Activated CD4-positive, alpha-beta T cell treated with anti-CD3 and anti-CD28 coated beads for 36 hours (primary cell): ENCODE measurements at places on chromosomes 7 and 10.

DNA sequence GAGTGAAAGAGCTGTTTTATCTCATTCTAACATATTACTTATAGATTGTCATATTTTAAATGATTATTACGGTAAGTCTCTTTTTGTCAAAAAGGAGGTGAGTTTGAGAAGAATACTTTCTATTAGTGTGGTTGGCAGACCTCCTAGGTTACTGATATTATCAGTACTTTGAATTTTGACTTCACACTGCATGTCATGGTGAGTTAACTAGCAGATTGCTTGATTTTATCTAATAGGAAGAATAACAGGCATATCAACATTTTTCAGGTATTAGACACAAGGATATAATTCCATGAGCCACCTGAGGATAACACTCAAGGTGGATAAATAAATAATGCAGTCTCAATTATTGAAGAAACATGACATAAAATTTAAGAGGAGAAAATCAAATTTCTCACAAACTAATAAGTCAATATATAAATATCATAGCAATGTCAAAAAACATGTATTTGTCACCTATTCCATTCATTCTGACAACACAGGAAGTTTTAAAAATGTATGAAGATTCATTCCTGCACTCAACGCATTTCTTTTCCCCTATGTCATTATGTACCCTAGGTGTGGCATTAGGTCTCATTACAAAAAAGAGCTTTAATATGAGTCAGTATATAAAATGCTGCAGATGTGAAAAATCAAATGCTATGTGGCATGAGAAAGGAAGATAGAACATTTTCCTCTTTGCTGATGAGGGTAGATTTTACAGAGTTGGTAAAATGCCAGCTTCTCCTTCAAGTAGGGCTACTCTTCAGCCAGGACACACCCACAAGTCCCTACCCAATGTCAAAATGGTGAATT, 1621.6 kb downstream of the REEP3 start:
- DNase-seq: no peak

DNA sequence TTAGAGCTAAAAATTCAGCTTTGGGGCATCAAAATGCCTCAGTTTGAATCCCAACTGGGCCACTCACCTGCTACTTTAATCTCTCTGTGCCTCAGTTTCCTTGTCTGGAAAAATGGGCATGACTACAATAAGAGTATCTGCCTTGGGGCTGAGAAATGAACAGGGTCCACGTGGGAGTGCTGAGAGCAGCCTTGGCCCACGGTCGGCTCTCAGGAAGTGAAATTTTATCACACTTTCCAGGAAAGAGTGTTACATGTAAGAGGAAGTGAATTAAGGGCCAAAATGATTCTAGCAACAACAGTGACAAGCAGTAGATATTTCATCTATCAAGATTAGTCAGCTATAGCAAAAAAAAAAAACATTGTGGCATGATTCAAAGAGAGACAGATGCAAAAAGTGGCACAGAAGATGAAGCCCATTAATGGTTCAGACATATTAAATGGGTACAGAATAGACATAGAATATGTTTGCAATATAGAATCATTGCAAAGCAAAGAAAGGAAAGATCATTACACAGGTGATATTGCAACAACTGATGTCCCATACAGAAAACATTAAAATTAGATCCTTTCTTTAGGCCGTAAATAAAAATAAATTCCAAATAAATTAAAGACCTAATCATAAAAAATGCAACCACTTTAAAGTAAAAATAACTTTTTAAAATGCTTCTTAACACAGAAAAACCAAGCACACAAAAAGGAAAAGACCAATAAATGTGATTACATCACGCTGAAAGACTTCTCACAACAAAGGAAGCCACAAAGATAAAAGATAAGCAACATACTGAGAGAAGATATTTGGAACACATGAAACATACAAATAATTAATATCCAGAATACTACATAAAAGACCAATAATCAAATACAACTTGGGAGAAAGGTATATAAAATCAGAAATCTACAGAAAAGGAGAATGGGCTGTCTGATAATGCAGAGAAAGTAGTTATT, 4.3 kb downstream of the TMEM273 start:
- DNase-seq: peak; percentile 44

DNA sequence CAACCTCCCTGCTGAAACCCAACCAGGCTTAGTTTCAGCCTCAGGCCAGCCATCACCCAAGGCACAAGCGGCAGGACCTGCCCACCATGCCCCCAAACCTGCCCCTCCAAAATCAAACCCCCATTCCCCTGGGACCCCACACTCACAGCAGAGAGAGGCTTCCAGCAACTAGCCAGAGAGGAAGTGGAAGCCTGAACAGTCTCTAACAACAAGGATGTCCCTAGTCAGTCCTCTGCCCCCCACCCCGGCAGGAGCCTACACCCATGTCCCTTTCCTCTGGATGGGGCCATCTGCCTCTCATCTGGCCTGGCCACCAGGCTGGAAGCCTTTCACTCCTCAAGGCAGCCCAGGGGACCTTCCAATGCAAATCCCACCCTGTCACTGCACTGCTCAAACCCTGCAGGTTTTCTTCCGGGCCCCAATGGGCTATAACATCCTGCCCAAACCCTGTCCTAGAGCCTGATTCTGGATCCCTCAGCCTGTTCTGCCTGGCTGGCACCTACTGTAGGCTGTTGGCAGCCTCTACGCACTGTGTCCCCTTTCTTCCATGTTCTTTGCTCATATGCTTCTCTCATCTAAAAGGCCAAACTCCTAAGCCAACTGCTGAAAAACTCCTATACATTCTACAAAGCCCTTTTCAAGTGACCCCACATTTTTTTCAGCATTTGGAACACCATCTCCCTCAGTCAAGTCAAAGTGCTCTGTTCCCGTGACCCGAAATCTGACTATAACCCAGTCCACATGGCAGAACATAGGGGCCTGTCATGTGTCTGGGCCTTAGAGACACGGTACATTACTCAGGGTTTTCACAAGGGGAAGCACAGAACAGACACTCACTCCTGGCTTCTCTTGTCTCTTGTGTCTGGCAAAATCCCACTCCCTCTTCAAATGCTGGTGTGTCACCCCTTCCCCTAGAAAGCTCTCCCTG, 253.3 kb downstream of the TNS3 start:
- no peak for DNase-seq

DNA sequence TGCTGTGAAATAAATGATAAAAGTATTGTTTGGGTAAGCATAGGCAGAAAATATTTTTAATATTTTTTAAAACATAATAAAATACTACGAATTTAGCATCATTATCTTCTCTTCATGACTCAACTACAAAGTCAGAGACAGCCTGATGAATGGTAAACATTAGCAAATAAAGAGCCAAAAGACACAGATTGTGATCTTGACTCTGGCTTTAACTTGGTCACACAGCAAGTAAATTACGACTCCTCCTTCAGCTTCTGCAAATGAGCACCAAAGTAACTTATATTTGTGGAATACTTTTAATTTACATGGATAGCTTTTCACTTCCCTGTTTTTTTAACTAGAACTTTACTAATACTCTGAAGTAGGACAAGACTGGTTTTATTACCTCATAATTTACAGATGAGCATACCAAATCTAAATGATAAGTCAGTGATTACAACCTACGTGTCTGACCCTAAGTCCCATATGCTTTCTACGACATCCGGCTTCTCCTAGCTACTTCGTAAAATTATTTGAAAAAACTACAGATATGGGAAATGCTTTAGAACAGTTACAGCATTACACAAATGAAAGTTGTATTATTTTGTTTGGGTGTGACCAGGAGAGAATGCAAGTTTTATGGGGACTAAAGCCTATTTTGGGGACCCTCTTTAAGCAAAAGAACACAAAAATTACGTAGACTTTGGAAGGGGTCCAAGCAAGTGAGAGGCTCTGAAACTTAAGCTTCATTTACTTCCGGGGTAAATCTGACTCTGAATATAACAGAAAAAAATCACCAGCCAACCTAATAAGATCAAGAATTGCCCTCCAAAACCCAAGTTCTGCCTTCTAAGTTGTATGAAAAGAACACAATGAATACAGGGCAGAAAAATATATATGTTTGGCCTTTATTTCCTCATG, 133.8 kb downstream of the CPEB3 start:
- no peak for DNase-seq

- DNase-seq: peak; percentile 97
Observed at GRCh38 chr7:923108-924041, 31.1 kb downstream of the ADAP1 start.

DNA sequence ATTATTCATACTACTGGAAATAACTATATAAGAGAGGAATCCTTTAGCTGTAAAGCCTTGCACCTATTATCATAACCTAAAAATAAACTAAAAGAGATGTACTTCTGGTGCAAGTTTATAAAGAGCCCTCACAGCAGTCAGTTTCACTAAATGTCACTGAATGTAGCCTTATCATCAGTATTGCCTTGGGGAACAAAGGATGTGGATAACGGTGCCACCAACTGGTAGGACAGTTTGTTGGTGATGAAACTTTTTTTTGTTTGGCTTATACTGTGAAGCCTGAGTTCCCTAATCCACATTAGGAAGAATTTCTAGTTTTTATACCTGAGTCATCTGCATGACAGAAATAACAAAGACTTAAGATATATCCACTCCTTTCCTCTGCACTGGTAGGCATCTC, 117.9 kb upstream of the COL1A2 start:
- no peak for DNase-seq

- DNase-seq: no peak
Observed at GRCh38 chr7:27420702-27421101, 178.1 kb downstream of the EVX1 start.

DNA sequence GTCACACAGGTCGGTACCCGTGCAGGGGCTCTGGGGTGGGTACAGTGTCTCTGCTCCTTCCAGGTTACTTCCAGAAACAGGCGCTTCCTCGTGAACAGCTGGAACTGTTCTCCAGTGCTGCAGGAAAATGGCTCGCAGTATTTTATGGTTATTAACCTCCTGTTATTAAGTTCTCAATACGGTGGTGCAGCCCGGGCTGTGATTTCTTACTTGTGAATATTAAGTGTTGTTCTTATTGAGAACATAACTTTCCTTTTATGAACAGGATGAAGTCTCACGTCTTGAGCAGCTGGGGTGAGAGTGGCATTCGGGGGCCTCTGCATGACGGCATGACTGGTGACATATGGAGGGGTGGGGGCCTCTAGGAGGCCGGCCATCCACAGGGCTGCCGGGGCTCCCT, 430.8 kb downstream of the GLRX3 start:
- no peak for DNase-seq

GRCh38 chr10:69815104-69815503, 13.4 kb downstream of the COL13A1 start:
- DNase-seq: no peak

DNA sequence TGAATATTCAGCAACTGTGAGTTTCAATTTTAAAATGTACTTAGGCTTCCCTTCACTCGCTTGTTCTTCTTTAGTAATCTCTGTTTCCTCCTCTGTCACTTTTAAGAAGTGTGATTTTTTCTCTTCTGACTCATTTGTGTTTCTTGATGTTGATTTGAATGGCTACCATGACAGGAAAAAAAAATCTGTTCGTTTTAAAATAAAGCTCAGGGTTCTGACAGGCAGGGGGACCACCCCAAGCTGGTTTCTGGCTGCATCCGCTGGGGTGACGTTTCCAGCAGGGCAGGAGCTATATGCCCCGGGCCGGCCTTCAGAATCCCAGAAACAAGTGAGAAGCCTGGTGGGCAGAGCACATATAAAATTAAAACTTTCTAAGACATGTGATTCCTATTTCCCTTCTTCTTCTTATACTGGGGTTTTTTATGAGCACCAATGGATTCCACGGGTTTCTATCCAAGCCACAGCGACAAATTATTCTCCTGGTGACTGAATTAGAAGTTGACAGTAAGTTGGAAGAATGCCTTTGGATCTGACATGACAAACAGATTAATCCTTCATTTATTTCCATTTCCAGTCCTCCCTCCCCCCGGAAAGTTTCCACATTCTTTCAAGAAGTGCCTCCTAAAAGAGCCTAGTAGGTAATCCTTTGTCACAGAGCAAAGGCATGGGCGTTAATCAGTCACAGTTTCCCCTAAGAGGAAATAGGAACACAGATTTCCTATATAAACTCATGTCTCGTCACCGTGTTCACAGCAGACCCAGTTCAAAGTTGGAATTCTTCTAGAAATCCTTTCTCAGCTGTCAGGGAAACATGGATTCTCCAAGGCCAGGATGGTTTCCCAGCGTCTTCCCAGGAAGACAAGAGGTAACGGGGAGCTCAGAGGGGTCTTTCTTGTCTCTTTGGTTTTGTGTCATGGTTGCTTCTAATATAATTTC, 79.9 kb downstream of the PTPRE start:
- DNase-seq: peak; percentile 22

DNA sequence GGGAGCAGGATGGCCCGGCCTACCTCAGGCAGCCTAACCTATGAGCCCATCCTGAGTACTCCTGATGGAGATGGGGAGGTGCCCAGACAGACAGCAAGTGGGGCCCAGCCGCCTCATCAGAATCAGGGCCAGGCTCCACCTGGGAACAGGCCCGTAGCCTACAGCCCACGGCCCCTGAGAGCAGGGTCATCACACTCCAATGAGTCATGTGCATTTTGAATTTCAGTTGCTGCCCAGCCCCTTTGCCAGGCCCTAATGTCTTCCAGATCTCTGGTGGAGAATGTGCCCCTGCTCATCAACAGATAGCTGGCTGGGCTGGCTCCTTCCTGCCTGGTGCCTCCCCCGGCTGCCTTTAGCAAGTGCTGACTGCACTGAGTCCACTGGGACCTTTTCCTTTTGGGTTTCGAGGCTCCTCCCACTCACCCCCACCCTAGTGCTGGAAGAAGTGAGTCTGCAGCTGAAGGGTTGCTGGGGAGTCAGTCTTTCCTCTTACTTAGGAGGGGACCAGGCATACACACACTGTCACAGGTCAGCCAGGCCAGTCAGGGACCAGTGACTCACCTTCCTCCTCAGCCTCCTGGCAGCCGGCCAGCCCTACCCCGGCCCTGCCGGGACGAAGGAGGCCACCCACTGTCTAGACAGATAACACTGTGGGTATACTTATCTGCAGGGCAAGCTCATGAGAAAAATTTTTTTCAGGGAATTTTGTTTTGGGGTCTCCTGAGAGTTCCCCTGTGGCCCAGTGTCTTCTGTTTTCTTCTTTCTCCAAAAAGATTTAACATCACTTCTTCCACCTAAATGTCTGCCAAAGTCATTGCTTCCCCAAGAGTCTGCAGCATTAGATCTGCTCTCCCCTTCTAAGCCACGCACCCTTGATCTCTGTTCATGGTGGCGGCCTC, 9.1 kb upstream of the ASIC3 start:
- peak; percentile 88 for DNase-seq

- no peak for DNase-seq
Observed at GRCh38 chr10:6995341-6995740, 415.3 kb upstream of the PRKCQ start.

DNA sequence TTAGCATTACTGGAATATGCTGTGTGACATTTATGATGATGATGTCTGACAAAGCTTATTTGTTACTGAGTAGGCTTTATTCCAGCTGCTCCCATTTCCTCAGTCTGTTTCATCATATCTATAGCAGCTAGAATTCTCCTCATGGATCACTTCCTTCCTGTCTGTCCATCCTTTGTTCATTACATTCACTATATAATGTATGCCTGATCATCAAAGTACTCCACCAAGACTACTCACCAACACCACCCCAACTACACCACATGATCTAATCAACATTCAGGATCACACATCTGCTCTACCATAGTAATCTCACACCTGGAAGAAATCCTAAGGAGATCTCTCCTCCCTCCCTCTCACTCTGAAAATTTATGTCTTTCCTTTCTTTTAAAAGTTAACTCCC, 61.3 kb downstream of the APBB1IP start:
- no peak for DNase-seq

GRCh38 chr7:102153599-102153946, 133.1 kb upstream of the SH2B2 start:
- DNase-seq: no peak

GRCh38 chr7:143363016-143363937, 764 bp upstream of the FAM131B start:
- DNase-seq: no peak
